Glutamatergic neuron (in vitro differentiated cells): ENCODE measurements at places on chromosomes 1 and 21. TPM values are rescaled to one million over a fixed set of nuclear protein-coding genes. Genes with fewer than 3 reads are reported as not detected.

The GPR137B gene
- 22.5 TPM for total RNA-seq

The ATP1A4 gene
- not detected for total RNA-seq

The COL9A2 gene
- total RNA-seq = 3.3 TPM

The MATN1 gene
- total RNA-seq = 0.22 TPM

The CD1B gene
- total RNA-seq = not detected

The TNFSF18 gene
- not detected for total RNA-seq

The MIB2 gene
- total RNA-seq = 77.7 TPM

The CCDC30 gene
- total RNA-seq = 3.0 TPM

The PGLYRP4 gene
- not detected for total RNA-seq

The LAMTOR2 gene
- 47.0 TPM for total RNA-seq

The RAB3GAP2 gene
- total RNA-seq = 65.3 TPM

The MUTYH gene
- total RNA-seq = 33.7 TPM

The BATF3 gene
- 0.56 TPM for total RNA-seq

The C1orf141 gene
- not detected for total RNA-seq

The DYRK3 gene
- total RNA-seq = 1.3 TPM

The ST6GALNAC3 gene
- total RNA-seq = 6.5 TPM

The HSPA6 gene
- not detected for total RNA-seq

The KCNA2 gene
- total RNA-seq = 19.7 TPM

The IL12RB2 gene
- total RNA-seq = not detected

The IL23R gene
- total RNA-seq = not detected

The VHLL gene
- total RNA-seq = not detected

The JAM2 gene
- 4.6 TPM for total RNA-seq

The AIRE gene
- not detected for total RNA-seq

The NBPF4 gene
- not detected for total RNA-seq

The KIF21B gene
- 51.1 TPM for total RNA-seq

The SPAG17 gene
- total RNA-seq = not detected

The LYPD8 gene
- total RNA-seq = not detected

The E2F2 gene
- total RNA-seq = 5.4 TPM

The CSF3R gene
- total RNA-seq = not detected

The PADI2 gene
- 0.74 TPM for total RNA-seq

The C1orf94 gene
- total RNA-seq = not detected

The RGS16 gene
- 37.2 TPM for total RNA-seq

The IGSF21 gene
- total RNA-seq = 1.3 TPM

The FGR gene
- not detected for total RNA-seq

The SPATA17 gene
- total RNA-seq = 0.78 TPM

The HPCAL4 gene
- not detected for total RNA-seq

The SPRR2D gene
- not detected for total RNA-seq

The CHIA gene
- not detected for total RNA-seq

The SRGAP2C gene
- 16.5 TPM for total RNA-seq

The F3 gene
- 0.93 TPM for total RNA-seq

The TNFAIP8L2 gene
- not detected for total RNA-seq

The TENT5C gene
- total RNA-seq = 0.27 TPM

The LIN28A gene
- 97.3 TPM for total RNA-seq

The LRRC38 gene
- not detected for total RNA-seq
